ENCODE measurements at places on chromosomes 4 and X.

GRCh38 chr4:140743194-140743931 lies 12.8 kb downstream of the TBC1D9 start:
- no peak for DNase-seq

- DNase-seq = no peak
These were observed 26.4 kb upstream of the FAM241A start for GRCh38 chr4:112118742-112119352.

DNA sequence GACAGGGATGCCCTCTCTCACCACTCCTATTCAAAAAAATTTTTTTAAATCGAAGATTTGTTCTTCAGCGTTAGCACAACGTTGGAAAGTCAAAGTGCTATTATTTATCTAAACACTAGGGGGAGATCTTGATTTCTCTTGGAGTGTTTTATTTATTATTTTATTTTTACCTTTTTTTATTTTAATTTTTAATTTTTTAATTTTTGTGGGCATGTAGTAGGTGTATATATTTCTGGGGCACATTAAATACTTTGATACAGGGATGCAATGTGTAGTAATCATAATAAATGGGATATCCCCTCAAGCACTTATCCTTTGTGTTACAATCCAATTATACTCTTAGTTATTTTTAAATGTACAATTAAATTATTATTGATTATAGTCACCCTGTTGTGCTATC lies 37.4 kb upstream of the SLC10A4 start:
- DNase-seq = no peak

DNA sequence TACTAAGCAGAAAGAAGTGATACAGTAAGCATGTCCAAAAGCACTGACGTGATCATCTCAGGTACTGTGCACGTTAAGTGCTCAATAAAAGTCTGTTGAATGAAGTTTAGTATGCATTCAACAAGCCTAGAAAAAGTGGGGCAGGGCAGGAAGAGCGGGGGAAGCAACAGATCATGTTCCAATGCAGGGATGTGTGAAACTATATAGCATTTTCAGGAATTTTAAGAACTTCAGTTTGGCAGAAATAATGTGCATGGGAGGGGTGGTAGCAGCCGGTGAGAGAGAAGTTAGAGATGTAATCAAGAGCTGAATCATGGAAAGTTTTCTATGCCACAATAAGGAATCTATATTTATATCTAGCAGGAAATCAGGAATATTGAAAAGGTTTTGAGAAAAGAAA lies 19.2 kb upstream of the CCNA2 start:
- DNase-seq = no peak

DNA sequence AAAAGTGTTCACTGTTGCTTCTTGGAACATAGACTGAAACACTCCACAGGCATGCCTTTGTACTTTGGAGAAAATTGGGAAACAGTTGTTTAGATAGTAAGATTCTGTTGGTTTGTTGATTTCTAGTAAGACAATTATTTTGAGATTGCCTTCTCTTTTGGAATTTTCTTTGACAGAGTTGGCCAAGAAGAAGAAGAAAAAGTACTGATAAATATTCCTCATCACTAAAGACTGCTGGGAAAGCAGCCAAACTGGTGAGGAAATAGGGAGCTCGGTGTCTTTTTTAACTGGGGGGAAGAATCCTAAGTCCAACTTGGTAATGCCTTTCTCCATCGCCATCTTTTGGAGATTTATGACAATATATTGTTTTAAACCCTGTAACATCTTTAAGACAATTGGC lies 370.7 kb downstream of the GPAT3 start:
- DNase-seq = no peak

DNA sequence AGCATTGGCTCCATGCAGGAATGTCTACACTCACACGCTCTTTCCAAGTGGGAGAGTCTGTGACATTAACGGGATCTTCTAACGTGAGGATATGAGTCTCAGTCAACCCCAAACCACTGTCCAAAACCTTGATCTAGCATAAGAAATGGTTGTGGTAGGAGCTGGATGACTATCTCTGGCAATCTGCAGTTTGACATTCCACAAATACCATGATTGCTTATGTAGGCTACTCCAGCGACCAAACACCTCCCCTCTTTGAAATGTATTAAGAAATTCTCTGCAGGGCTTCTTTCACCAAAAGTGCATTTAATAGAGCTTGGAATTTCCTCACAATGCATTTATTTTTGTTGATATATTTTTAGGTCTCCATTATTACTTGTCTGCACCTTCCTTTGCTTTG lies 14.1 kb upstream of the STX18 start:
- DNase-seq = no peak

DNA sequence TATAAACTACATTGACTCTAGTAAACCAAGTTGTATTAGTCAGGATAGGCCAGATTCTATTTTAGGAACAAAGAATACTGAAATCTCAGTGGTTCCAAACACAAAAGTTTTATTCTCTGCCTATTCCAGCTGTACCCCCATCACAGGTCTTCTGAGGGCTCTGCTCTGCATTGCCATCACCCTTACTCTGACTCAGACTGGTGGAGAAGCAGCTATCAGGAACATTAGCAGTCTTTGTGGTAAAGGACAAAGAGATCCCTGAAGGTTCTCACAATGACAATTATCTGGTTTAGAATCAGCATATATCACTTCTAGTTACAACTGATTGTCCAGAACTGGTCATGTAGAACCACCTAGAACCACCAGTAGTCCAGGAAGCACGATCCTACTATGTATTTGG lies 251.1 kb downstream of the GLUD2 start:
- DNase-seq = no peak

DNA sequence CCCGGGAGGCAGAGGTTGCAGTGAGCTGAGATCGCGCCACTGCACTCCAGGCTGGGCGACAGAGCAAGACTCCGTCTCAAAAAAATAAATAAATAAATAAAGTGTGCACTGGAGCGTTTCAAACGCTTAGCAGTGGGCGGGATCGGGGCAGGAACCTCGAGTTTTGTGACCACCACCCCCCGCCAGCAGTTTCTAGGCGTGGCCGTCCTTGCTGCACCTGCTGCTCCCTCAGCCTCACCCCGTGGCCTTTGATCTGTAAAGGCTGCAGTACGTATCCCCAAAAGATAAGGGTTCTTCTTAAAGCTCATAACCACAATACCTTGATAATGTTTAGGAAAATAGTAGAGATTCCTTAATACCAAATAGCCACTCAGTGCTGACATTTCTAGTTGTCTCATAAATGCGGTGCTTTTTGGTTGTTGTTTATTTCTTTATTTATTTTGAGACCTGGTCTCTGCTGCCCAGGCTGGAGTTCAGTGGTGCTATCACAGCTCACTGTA lies 33.2 kb downstream of the PCGF3 start:
- no peak for DNase-seq

GRCh38 chr4:2386717-2387116 lies 31.7 kb downstream of the ZFYVE28 start:
- no peak for DNase-seq

DNA sequence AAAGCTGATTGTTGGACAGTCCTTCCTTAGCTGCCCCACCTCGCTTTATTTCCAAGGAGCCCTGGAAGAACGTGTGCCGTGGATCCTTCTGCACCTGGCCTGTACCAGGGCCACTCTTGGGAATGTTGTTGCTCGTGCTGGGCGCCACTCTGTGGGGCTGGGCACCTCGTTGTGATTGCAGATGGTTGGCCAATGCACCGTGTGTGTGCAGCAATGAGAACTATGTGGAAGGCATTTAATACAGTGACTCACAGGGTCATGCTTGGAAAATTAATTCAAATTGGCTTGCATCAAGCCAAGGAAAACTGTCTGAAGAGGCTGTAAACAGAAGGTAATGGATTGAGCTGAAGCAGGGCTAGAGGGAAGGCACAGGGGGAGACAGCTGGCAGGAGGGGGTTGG lies 37.0 kb upstream of the CD99L2 start:
- DNase-seq = no peak

DNA sequence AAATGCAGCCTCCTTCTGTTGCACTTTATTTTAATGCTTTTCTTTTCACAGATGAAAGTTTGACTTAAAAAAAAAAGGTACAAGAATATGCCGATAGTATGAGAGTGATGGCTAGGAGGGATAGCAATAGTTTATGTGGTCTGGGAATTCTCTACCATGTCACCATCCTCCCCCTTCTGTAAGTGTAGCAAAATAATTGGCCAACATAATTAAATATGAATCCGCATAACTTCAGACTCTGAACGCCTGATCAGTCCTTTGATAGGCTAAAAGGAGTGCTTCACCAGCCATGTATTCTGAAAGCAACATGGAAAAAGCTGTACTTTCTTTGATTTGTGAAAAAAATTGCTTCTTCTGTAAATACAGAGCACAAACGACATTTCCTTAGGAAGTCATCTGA lies 95.7 kb upstream of the TTC29 start:
- DNase-seq = no peak

- DNase-seq = no peak
These were observed 20.2 kb downstream of the ZDHHC9 start for GRCh38 chrX:129823522-129823921.

DNA sequence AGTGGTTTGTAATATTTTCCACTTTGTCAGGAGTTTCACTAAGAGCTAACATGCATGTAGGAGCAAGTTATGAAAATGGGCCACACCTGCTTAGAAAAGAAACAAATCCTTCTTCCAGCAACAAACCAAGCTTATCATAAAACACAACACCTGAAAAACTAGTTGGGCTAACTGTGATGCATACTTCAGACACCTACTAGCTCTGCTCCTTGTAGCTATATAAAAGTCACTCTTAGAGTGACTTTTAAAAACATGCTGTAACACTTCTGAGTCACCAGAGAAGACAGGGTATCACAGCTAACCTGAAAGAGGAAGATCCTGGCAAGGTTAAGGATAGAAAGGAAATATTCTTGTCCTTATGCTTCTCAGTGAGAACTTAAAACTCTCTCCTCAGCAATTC lies 3.6 kb upstream of the SLAIN2 start:
- DNase-seq = no peak

- no peak for DNase-seq
These were observed 82.0 kb upstream of the SPANXB1 start for GRCh38 chrX:140920416-140920815.

DNA sequence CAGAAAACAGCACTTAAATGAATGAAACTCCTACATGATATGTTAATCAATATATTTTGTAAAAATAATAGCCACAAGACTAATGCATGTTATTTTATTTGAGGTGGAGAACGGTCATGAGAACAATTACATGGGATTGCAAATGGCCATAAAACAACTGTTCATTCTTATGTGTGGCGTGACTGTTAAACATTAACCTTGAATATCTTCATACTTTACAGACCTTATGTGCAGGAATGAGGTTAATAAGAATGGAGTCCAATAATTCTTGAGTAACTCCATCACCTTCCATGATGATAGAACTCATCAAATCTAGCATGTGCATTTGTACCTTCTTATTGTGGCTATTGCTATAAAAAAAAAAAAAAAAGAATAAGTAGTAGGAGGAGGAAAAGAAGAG lies 55.3 kb downstream of the PDS5A start:
- DNase-seq = no peak

GRCh38 chr4:125225806-125226205 lies 88.9 kb upstream of the FAT4 start:
- no peak for DNase-seq

DNA sequence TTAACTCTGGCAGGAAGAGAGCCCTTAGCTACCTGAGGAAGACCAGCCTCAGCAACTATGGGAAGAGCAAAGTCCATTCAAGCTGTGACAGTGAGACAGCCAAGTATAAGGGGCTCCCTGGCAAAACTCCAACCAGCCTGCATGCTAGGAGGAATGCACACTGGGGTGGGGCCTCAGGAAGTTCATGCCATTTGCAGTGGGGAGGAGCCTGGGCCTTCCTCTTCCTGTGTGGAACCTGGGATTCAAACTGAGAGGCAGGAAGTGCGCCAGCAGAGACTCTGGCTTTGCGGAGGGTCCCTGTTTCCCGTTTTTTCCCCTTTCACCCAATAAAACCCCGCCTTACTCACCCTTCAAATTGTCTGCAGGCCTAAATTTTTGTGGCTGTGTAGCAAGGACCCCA lies 33.0 kb downstream of the TFDP3 start:
- no peak for DNase-seq

- DNase-seq = no peak
These were observed 318.1 kb upstream of the CASK start for GRCh38 chrX:42241421-42241820.

DNA sequence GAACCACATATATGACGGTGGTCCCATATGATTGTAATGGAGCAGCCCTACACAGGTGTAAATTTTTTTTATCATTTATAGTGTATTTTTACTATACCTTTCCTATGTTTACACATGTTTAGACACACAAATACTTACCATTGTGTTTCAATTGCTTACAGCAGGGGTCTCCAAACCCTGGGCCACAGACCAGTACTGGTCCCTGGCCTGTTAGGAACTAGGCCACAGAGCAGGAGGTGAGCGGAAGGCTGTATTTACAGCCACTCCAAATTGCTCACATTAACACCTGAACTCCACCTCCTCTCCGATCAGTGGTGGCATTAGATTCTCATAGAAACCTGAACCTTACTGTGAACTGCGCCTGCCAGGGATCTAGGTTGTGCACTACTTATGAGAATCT lies 201.8 kb upstream of the NDST4 start:
- DNase-seq = no peak

- no peak for DNase-seq
These were observed 42.8 kb upstream of the FGF16 start for GRCh38 chrX:77404419-77404818.

- no peak for DNase-seq
These were observed 245.2 kb upstream of the TET2 start for GRCh38 chr4:104901438-104901837.

- DNase-seq = no peak
These were observed 355.2 kb upstream of the GALNT7 start for GRCh38 chr4:172813359-172813923.

- DNase-seq = no peak
These were observed 185.9 kb downstream of the SLC4A4 start for GRCh38 chr4:71524756-71525155.

DNA sequence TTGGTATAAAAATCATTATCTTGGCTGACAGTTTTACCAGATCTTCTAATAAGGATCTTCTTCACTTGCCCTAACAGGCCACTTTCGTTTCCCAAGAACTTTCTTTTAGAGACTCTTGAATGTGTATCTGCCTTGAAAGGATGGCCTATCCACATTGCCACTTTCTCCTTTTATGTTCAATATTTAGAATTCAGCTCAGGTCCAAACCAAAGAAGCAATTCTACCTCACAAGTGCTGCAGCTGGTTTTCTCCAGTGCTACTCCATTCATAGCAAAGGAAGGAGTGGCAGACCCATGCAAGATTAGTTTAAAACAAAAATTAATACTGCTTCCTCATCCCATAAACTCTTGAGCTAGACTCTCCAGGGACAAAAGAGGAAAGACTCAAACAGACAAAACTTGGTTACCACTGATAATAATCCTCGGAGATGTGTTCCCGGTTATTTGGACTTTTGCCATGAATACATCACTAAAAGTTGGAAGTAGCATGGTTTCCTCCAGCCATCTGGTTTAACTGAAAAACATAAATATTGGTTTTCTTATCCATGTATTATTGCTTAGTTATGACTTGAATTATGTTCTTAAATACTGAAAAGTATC lies 401.8 kb downstream of the PABPC4L start:
- no peak for DNase-seq

DNA sequence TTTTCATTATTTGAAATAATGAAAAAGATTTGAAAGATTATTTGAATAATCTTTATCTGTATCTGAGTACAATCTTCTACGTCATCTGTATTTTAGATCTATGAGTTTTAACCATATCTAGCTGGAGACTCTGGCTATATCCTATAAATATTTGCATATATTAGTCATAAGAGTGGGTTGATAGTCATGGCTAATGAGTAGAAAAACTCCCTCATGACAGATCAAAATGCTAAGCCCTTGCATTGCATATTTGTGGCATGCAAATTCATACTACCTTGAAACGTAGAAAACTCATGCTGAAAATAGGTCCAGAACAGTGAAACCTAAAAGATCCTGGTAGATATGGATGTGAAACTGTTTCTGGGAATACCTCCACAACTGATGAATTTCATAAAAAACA lies 291.3 kb downstream of the GALNTL6 start:
- DNase-seq = no peak
